ENCODE measurements at places on chromosomes 2 and 18.

DNA sequence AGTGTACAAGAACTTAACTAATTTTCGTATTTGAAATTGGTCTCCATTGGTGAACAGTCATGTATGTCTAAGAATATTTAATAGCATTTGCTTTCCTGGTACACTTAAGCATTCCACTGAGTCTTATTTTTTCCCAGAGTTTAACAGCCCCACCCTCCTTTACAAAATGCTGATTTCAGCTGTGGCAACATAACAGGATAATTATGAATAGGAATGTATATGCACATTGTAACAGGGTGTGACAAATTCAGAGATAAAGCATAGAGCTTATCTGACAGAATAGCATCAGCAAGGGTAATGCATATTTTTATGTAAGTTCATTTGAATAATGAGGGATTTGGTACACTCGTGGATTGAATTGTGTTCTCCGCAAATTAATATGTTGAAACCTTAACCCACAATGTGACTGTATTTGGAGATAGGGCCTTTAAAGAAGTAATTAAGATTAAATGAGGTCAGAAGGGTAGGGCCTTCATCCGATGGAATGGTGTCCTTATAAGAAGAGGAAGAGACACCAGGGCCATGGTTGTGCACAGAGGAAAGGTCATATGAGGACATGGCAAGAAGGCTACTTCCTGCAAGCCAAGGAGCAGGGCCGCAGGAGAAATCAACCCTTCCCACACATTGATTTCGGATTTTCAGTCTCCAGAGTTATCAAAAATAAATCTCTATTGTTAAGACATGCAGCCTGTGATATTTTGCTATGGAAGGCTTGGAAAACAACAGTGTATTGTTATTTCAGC, 439.7 kb upstream of the CDH20 start:
- no peak for DNase-seq

GRCh38 chr2:241207641-241208040, 19.2 kb downstream of the ANO7 start:
- no peak for DNase-seq

DNA sequence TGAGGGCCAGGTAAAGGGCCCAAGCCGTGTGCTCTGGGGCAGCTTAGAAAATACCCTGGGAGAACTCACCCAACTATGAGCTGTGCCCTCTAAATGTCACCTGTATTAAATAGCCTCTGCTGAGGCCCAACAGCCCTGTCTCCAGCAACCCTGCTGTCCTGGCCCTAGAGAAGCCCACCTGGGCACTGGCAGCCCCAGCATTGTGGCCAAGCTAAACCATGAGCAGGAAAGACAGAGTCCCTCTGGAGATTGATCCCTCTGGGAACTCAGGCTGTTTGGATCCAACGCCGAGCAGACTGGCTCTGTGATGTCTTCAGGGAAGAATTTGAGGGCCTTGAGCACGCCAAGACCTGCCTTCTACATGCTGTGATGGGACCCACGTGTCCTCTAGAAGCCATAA, 126.5 kb downstream of the TTC32 start:
- no peak for DNase-seq

GRCh38 chr2:109676346-109676902, 62.3 kb downstream of the SOWAHC start:
- no peak for DNase-seq

GRCh38 chr2:38909872-38910271, 20.2 kb downstream of the ARHGEF33 start:
- no peak for DNase-seq

DNA sequence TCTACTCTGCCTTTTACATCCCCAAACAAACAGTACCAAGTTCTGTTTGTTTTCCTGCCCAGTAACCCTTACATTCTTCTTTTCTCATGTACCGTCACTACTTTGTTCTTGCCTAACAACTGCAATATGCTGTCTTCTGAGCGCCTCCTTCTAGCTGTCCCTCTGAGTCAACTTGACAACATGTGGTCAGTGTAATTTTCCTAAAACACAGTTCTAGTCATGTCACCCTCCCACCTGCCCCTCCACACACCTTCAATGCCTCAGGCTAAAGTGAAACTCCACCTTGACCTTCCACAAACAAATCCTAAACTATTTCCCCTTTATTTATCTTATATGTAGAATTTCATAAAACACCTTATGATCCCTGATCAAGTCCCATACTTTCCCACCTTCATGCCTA, 124.6 kb upstream of the CD302 start:
- no peak for DNase-seq

- no peak for DNase-seq
Measured at GRCh38 chr2:46939626-46940359, 24.2 kb upstream of the MCFD2 start.

DNA sequence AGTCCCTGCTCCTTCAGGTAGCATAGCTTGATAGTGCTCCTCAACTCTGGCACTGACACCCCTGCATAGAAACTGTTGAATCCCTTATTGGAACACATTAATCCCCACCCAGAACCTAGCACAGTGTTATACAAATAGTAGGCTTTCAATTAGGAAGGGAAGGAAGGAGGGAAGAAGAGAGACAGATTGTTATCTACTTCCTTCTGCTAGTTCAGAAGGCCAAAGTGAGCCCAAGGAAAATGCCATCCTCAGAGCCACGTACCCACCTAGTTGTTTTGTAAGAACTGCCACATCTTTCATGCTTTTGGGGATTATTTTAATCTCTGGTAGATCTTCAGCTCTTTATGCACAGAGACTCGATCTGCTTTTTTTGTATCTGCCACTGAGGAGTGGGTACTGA, 75.1 kb downstream of the CLHC1 start:
- no peak for DNase-seq

DNA sequence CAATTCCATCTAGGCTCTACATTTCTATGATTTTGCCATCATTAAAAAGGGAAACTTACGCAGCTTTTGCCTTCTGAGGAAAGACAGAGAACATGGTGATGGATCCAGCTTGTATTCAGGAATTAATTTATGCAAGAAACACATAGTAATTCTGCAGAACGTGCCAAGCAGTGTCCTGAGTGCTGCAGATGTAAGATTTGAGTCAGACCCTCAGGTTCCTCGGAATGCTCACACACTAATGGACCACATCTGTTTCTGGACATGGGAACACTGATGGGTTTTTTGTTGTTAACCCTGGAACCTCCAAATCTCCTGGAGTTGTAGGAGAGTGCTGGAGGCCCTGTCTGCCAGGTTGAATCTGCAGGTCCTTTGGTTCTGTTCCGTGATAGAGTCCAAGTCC, 132.9 kb downstream of the SETBP1 start:
- DNase-seq = no peak

- DNase-seq = no peak
Measured at GRCh38 chr18:55189972-55190371, 230.7 kb upstream of the CCDC68 start.
